ENCODE measurements at places on chromosomes 5 and 9.

DNA sequence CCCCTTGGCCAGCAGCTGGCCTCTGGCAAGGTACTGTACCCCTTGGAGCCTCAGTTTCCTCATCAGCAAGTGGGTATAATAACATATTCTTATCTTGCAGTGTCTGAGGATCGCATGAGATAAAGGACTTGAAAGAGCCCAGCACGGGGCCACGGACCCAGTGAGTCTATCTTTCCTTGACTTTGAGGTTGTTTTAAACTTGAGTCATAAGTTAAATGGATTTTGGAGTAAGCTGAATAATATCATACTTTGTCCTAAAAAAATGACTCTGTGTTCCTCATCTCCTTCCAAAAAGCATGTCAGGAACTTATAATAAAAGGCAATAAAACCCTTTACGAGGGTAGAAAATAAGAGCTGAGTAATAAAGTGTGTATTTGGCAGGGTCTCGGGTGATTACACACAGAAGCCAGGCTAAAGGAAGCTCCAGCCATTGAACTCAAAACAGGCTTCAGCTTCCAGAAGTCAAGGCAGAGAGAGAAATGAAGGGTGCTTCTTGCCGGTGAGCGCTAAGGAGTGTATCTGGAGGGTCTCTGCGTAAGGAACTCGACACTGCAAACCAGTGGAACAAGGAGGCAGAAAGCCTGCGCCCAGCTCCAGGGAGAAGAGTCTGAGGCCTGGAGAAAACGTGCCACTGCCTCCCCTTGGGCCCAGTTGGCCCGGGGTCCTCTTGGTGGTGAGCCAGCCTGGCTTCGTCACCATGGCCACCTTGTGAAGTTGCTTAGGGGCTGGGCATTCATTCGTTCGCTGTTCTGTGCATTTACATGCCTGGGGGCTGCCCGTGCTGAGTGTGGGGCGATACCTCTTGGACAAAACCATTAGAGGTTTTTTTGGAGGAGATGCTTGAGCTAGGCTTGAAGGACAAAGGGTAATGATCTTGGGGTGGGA lies 72.4 kb upstream of the PHYKPL start:
- no peak for DNase-seq

GRCh38 chr9:116308076-116308475 lies 154.5 kb downstream of the PAPPA start:
- no peak for DNase-seq

- no peak for DNase-seq
These were observed 285.5 kb upstream of the VLDLR start for GRCh38 chr9:2336055-2336454.

DNA sequence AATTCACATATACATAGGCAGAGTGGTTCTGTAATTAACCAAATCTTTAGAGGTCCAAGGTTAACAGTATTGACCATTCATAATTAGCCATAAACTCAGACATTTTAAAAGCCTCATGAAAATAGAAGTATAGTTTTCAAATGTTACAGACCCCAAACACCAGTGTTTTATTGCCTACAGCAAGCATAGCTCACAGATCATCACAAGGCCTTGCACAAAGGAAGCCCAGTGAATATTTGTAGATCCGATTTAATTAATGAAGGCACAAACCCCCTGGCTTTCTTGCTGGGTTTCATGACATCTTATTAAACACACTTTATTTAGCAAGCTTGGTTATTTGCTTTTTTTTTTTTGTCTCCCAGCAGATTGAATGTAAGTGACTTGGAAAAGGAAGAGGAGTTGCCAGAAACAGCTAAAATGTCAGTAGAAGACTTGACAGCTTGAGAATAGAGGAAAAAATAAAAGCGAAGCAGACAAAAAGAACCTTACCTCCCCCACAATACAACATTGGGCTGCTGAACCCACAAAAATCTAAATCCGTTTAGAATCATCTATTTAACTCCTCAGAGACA lies 283.9 kb upstream of the TNC start:
- no peak for DNase-seq
